ENCODE measurements at places on chromosomes 4 and X.
A peak's percentile ranks its signal among the peaks of the same experiment; 100 is the strongest.

- DNase-seq, result no peak
Observed at GRCh38 chr4:48725414-48725813, 54.7 kb downstream of the FRYL start.

GRCh38 chrX:44267116-44267515, 76.4 kb downstream of the EFHC2 start:
- no peak for DNase-seq

DNA sequence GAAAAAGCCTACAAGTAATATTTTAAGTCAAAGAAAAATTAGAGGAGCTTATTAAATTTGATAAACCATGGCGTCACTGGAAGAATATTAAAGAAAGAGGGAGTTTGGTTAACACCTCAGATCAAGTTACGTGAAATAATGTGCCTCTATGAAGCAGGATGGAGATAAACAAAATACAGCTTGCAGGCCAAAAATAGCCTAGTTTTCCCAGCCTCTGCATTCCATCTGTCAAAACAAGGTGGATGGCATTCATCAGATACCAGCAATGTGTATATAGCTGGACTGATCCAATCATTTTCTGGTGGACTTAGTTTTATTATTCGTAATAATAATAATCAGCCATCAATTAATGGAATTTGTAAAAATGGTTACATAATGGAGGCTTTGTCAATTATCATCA, 230.7 kb downstream of the NR3C2 start:
- DNase-seq, result no peak

DNA sequence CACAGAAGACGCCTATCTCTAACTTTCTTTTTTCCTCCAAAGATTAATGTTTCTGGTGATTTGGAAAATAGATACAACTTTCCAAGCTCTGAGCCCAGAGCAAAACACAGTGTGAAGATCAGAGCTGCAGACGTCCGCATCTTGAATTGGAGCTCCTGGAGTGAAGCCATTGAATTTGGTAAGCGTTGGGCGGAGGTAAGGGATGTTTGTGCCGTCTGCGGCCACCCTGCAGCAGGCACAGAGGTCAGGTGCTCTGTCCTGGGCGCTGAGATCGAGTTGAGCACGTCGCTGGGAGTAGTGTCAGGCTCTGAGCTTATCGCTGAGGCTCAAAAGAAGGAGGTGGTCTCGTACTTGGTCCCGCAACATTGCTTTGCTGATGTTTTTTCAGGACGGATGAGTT, 31.8 kb downstream of the CSF2RA start:
- DNase-seq, result no peak

DNA sequence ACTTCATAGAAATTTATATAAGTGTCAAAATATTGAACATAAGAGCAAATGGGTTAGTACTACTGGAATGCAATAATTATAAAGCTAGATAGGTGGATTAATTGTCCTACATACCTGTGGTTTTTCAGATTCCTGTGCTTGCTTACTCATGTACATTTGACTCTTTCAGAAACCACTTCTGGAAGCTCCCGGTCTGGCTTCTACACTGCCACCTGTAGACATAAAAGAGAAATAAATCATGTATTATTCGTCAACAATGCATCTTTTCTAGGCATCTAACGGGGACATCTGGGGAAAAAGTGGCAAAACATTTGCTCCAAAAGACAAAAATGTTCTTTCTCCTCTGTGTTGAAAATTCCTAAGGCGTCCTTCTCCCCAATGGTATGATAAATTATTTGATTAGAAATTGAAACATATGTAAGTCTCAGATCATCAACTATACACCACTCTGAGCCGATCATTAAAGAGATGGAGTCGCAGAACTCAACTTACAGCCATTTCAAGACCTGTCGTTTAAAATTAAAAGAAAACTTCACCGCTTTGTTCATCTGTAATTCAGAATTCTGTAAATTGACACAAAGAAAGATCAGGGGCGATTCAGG, 648.7 kb upstream of the DIPK2B start:
- DNase-seq, result no peak

DNA sequence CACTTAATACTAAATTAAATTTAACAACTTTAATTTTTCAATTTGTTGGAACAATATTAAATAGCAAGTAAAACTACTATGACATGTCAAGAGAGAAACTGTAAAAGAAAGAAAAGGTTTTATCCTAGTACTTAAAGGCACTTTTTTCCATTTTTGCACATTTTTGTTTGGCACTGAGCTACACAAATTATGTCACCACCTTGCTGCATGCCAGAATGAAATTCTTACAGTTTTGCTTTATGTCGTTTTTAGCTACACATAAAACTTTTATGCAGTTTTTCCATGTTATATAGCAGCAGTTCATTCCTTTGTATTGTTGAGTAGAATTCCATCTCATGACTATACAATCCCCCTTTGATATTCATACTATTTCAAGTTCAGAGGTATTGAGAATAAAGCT, 99.1 kb upstream of the RXFP1 start:
- DNase-seq, result peak; percentile 36

DNA sequence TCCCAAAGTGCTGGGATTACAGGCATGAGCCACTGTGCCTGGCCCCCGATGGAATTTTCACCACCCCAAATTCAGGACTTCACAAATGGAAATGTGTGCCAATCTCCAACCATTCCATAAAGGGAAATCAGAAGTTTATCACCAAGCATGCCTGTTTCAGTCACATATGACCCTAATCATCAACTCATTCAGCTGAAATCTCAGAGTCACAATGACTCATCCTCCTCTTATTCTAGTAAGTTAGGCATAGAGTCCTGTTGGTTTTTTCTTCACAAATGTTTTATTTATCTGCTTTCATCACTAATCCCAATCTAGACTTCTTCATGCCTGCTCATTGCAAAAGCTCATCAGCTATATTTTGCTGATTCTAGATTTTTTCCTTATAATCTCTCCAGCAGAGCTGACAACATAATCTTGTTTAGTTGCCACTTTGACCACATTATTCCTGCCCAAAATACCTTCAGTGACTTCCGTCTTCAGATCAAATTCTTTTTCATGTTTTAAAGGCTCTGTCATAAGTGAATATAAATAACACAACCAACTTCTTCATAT, 83.3 kb downstream of the SLC7A11 start:
- DNase-seq, result no peak

DNA sequence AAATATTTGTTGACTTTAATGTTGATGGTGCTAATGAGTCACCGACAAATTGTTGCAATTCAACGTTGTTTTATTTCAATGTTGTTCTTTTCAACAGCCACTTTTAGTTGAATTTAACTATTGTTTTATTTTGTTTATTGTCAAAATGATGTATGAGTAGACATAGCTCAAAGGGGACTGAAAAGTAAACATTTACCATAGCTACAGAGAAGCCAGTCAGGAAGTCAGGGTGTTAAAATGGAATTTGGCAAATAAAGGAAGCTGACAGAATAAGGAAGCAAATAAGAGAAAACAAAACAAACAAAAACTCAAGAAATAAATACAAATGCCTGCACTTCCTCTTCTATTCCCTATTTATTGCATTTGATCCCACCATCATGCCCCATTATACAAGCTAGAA, 648.4 kb upstream of the HTR2C start:
- DNase-seq, result no peak

GRCh38 chr4:152369203-152369901, 166.5 kb downstream of the FBXW7 start:
- no peak for DNase-seq

DNA sequence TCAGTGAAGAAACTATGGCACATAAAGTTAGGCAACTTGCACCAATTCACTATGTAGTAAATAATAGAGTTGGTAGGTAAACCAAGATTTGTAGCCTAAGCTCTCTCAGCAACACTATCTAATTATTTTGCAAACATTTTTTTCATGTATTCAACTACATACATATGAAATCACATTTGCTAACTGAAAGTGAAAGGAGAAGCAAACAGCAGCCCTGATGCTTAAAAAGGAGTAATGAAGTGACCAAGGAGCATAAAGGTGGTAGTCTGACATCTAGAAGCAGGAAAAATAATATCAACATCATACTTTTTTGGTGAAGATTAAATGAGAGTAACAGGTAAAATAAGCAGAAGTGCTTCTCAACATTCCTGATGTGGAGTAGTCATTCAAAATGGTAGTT, 603.7 kb downstream of the GRXCR1 start:
- no peak for DNase-seq

- DNase-seq, result no peak
Observed at GRCh38 chr4:11483046-11483445, 54.4 kb upstream of the HS3ST1 start.

- DNase-seq, result no peak
Observed at GRCh38 chr4:131052646-131053045, 1956.7 kb downstream of the C4orf33 start.

GRCh38 chr4:6019316-6020263, 1.4 kb upstream of the C4orf50 start:
- no peak for DNase-seq

DNA sequence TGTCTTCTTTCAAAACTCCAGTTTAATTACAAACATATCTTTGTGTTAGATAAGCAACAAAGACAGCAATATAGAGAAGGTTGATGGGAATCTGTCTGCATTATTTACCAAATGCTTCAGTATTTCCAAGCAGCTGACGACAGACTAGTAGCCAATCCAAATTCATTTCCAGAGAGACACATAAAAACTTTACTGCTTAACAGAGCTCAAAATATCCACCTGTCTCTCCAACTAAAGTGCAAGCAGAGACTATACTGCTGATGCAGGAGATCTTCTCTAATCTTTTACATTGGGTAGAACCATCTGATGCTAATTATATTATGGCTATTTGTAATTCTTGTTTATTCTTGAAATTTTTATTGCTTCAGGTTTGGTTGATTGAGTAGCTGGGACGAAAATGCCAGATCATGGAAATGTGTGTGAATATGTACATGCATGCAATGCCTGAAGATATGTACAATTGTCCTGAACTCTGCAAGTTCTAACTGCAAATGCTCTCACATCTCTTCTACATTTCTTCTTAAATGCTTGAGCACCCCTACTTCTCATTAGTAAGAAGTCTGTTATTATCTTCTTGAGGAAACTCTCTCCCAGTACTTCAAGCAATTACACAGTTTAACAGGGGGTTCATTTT, 200.0 kb downstream of the PDHA2 start:
- no peak for DNase-seq

GRCh38 chrX:10722851-10723250, 102.5 kb upstream of the MID1 start:
- peak; percentile 67 for DNase-seq

- peak; percentile 76 for DNase-seq
Observed at GRCh38 chr4:7805533-7806337, 133.9 kb downstream of the AFAP1 start.

GRCh38 chr4:104930298-104930697, 216.4 kb upstream of the TET2 start:
- DNase-seq, result no peak

DNA sequence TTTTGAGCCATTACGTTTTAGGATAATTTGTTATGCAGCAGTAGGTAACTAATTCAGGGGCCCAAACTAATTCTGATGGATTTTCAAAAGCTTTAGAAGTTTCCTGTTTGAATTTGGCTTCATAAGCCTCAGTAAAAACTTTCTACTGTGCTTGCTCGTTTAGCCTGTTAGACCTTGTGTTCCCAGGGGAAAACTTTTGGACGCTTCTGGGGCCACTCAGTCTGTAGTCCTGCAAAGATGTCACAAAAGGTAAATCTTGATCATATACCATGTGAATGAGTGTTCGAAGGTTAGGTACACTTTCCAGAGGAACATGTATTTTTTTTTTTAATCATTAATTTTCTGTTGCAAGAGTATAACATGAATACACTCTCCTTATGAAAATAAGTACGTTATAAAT, 70.7 kb downstream of the SUPT20HL2 start:
- no peak for DNase-seq

DNA sequence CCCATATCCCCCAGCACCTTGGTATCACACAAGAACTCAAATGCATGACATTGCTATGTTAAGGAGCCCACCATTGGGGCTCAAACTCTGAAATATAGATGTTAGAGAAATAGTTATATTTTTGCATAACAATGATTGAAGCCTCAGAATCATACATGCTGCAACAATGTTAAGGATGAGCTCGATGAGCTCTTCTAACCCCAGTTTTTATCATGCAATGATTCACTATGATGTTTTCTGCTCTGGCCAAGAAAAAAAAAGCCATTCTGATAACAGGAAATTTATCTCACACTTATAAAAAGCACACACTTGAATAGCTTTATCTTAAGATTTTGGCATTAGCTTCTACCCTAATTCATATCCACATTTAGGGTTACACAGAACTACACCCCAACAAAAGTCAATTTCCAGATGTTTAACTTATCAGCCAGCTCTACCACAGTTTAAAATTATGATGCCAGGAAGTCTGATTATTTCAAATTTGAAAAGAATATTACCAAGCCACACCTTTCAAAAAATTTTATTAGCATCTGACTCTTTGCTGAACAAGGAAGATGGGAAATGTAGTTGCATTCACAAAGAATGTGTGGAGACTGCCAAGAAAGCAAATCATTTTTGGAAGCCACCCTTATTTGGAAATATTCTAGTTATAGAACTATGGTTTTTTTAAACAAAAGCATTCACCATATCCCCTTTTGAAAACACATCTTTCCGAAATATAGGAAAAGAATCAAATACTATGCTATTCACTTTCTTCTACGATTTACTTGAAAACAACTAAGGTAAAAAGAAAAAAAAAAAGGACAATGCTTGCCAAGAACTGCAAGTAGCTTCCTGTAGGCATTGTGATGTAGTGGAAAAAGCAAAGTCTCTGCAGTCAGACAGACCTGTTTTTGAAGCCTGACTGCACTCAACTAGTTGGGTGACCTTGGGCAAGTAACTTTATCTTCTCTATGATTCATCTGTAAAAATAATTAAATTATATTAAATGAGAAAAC, 100.8 kb upstream of the PLS3 start:
- no peak for DNase-seq

DNA sequence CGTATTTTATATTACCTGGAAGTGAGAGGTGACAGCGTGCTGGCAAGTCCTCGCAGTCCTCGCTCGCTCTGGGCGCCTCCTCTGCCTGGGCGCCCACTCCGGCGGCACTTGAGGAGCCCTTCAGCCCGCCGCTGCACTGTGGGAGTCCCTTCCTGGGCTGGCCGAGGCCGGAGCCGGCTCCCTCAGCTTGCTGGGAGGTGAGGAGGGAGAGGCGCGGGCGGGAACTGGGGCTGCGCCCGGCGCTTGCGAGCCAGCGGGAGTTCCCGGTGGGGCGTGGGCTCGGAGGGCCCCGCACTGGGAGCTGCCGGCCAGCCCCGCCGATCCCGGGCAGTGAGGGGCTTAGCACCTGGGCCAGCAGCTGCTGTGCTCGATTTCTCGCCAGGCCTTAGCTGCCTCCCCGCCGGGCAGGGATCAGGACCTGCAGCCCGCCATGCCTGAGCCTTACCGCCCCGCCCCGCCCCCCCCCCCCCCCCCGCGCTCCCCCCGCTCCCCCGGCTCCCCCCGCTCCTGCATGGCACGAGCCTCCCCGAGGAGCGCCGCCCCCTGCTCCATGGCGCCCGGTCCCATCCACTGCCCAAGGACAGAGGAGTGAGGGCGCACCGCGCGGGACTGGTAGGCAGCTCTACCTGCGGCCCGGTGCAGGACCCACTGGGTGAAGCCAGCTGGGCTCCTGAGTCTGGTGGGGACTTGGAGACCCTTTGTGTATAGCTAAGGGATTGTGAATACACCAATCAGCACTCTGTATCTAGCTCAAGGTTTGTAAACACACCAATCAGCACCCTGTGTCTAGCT, 298.9 kb upstream of the MAGEB16 start:
- DNase-seq, result no peak

GRCh38 chr4:128608006-128608405, 201.5 kb upstream of the JADE1 start:
- DNase-seq, result no peak

All from left hindlimb (tissue), 1 donor.